ENCODE measurements at places on chromosomes 5 and 9. TPM values are rescaled to one million over a fixed set of nuclear protein-coding genes. Genes with fewer than 3 reads are reported as not detected.
A peak's percentile ranks its signal among the peaks of the same experiment; 100 is the strongest.

BAAT gene
- total RNA-seq = 31.9 TPM

CDH9 gene
- not detected for total RNA-seq

EPB41L4A gene
- 4.1 TPM for total RNA-seq

INSL4 gene
- not detected for total RNA-seq

PRDM9 gene
- not detected for total RNA-seq

CANX gene
- total RNA-seq = 628 TPM

LCN9 gene
- not detected for total RNA-seq

SUSD3 gene
- total RNA-seq = 9.7 TPM

PRSS3 gene
- total RNA-seq = 0.25 TPM

NR5A1 gene
- not detected for total RNA-seq

GRIA1 gene
- 0.08 TPM for total RNA-seq

HEMGN gene
- total RNA-seq = 218 TPM

GPR151 gene
- total RNA-seq = not detected

DNA sequence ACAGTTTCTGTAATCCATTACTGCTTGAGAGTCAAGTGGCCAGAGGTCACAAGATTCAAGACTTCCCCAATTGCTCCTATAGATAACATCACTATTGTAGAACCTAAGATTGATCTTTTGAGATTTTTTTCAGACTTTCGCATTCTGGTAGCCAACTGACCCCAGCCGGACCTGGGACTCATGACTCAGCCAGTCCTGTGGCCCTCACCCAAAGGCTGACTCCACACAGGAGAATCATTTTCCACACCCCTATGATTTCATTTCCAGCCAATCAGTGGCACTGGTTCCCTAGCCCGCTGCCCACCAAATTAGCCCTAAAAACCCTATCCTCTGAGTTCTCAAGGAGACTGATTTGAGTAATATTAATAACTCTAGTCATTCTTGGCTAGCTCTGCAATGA lies 36.2 kb downstream of the TARS1 start:
- no peak for DNase-seq
- H3K4me1 ChIP-seq = no peaks in the 10 kb centered on the region
- H3K4me3 ChIP-seq = no peak overlapping the region
- H3K27ac ChIP-seq = no peak overlapping the region
- H3K27me3 ChIP-seq = no peaks in the 10 kb centered on the region

GRCh38 chr5:91189480-91190313 lies 193.4 kb downstream of the ARRDC3 start:
- H3K36me3 ChIP-seq = no peaks in the 10 kb centered on the region
- no peaks in the 10 kb centered on the region for H3K27me3 ChIP-seq
- no peak for DNase-seq
- no peak overlapping the region for H3K4me3 ChIP-seq
- no peaks in the 10 kb centered on the region for H3K4me1 ChIP-seq

- H3K4me1 ChIP-seq = no peaks in the 10 kb centered on the region
- no peak for DNase-seq
- H3K27ac ChIP-seq = no peak overlapping the region
- no peak overlapping the region for H3K4me3 ChIP-seq
- no peaks in the 10 kb centered on the region for H3K36me3 ChIP-seq
- H3K27me3 ChIP-seq = no peaks in the 10 kb centered on the region
These were observed 6.8 kb downstream of the GZMK start for GRCh38 chr5:55030676-55031369.

DNA sequence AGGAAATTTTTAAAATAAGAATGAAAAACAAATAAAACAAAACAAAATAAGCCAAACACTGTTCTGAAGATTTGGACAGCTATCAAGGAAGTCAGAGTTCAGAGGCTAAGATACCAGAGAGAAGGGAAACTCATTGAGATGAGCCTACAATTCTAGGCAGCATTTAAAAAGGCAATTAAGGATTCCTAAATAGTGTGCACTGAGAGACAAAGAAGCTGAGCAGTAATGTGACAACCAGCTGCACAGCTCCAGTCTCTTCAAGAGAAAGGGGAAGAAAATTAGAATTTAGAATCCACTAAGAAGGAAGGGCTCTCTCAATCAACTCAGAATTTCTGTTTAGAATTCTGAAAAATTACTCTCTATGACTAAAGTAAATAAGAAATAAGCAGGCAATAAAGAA lies 246.7 kb upstream of the COX7C start:
- no peaks in the 10 kb centered on the region for H3K36me3 ChIP-seq
- no peak overlapping the region for H3K4me3 ChIP-seq
- no peaks in the 10 kb centered on the region for H3K27me3 ChIP-seq
- DNase-seq = no peak

- H3K4me3 ChIP-seq = no peak overlapping the region
- H3K27me3 ChIP-seq = no peaks in the 10 kb centered on the region
- no peaks in the 10 kb centered on the region for H3K4me1 ChIP-seq
- no peak for DNase-seq
- H3K36me3 ChIP-seq = peaks cover 70% of the 10 kb centered on the region
These were observed 23.9 kb downstream of the CLTA start for GRCh38 chr9:36214571-36214970.

GRCh38 chr5:140658870-140659269 lies 5.8 kb upstream of the WDR55 start:
- no peak for DNase-seq
- H3K27ac ChIP-seq = no peak overlapping the region
- peaks cover 1% of the 10 kb centered on the region for H3K4me1 ChIP-seq
- H3K27me3 ChIP-seq = no peaks in the 10 kb centered on the region
- H3K4me3 ChIP-seq = no peak overlapping the region

GRCh38 chr9:3840311-3840710 lies 314.5 kb upstream of the RFX3 start:
- H3K4me1 ChIP-seq = no peaks in the 10 kb centered on the region
- no peaks in the 10 kb centered on the region for H3K36me3 ChIP-seq
- no peaks in the 10 kb centered on the region for H3K27me3 ChIP-seq
- DNase-seq = no peak

DNA sequence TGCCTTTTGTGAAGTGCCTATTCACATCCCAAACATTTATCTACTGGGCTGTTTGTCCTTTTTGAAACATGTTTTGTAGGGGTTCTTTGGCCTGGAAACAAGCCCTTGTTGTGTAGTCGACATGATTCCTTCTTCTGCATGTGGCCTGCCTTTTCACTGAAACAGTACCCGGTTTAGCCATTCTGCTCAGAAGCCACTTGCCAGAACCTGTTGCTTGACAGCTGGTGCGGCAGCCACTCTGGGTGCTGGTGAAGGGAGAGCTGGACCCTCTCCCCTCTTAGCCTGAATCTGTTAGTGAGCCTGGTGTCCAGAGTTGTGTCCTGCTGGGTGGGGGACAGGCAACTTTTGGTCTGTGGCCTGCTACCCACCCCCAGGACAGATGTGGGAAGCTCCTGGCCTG lies 128.8 kb upstream of the CACNA1B start:
- H3K27ac ChIP-seq = no peak overlapping the region
- H3K36me3 ChIP-seq = peaks cover 3% of the 10 kb centered on the region
- H3K27me3 ChIP-seq = no peaks in the 10 kb centered on the region
- H3K4me1 ChIP-seq = peaks cover 13% of the 10 kb centered on the region

- H3K36me3 ChIP-seq = no peaks in the 10 kb centered on the region
- no peak for DNase-seq
- no peaks in the 10 kb centered on the region for H3K27me3 ChIP-seq
- H3K4me1 ChIP-seq = peaks cover 12% of the 10 kb centered on the region
These were observed 216.9 kb downstream of the GABBR2 start for GRCh38 chr9:98491828-98492227.

DNA sequence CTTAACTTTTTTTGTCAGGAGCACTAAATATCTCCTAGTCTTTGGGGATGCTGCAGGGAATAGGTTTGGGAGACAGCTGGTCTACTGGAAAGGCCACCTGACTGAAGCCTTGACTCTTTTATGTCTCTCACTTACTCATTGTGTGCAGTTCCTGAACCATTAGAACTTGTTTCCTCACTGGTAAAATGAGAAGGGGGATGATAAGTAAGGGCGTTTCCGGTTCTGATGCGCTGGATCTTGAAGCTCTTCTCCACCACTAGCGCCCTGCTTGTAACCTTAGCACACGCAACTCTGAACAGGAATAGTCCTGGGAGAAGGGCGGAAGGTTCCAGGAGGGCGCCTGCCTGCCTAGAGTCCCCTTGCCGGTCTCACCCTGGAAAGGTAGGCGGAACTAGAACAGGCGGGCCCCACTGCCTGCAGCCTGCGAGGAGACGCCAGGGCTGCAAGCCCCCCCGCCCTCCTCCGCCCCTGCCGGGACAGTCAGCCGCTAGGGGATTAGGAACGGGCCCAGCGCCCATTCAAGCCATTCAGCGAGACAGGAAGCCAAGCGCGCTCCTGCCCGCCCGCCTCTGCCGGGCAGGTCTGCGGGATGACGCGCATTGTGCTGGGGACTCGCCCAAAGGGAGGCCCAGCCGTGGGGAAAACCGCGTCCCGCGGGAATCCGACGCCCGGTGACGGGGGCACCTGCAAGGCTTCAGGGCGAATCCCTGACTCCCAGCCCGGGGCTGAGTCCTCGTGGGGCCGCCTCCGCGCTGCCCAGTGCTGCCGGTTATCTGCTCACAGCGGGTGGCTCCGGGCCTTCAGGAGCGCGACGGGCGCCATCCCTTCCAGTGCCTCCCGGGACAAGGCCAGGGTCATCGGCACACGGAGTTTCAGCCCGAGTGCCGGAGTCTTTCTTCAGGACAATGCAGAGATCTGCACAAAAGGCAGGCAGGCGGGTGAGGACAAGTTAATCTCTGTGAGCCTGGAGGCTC lies 44.0 kb upstream of the XPA start:
- peak; percentile 39 for DNase-seq
- no peaks in the 10 kb centered on the region for H3K36me3 ChIP-seq
- H3K4me1 ChIP-seq = no peaks in the 10 kb centered on the region
- no peak overlapping the region for H3K27ac ChIP-seq

DNA sequence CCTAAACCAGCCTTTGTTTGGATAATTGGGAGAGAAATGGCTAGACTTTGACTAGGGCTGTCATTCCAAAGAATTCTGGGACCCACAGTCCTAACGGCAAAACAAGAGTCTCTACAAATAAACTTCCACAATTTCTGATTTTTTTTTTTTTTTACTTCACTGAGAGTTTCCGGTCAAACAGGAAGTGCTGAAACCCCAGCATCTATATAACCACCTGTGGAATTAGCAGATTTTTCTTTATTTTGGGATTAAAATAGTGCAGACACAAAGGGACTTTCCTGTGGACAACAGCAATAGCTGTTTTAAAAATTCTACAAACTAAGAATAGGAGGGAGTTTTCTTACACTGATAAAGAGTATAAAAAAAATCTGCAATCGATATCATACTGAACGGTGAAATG lies 157.4 kb downstream of the ARSB start:
- no peak overlapping the region for H3K4me3 ChIP-seq
- DNase-seq = no peak
- peaks cover 2% of the 10 kb centered on the region for H3K36me3 ChIP-seq
- H3K27ac ChIP-seq = no peak overlapping the region
- peaks cover 10% of the 10 kb centered on the region for H3K4me1 ChIP-seq
- H3K27me3 ChIP-seq = no peaks in the 10 kb centered on the region

GRCh38 chr5:32589942-32590869 lies 4.8 kb downstream of the SUB1 start:
- H3K36me3 ChIP-seq = peaks cover 8% of the 10 kb centered on the region
- no peak overlapping the region for H3K4me3 ChIP-seq
- H3K27me3 ChIP-seq = no peaks in the 10 kb centered on the region
- no peak overlapping the region for H3K27ac ChIP-seq
- peaks cover 12% of the 10 kb centered on the region for H3K4me1 ChIP-seq
- DNase-seq = no peak

- no peaks in the 10 kb centered on the region for H3K27me3 ChIP-seq
- peaks cover 2% of the 10 kb centered on the region for H3K4me1 ChIP-seq
- H3K4me3 ChIP-seq = no peak overlapping the region
- DNase-seq = no peak
- H3K27ac ChIP-seq = no peak overlapping the region
- no peaks in the 10 kb centered on the region for H3K36me3 ChIP-seq
These were observed 13.7 kb downstream of the TRIO start for GRCh38 chr5:14156650-14157492.

GRCh38 chr5:172281346-172281745 lies 2.2 kb downstream of the UBTD2 start:
- no peak overlapping the region for H3K4me3 ChIP-seq
- no peak for DNase-seq
- peaks cover 1% of the 10 kb centered on the region for H3K4me1 ChIP-seq
- H3K36me3 ChIP-seq = no peaks in the 10 kb centered on the region

DNA sequence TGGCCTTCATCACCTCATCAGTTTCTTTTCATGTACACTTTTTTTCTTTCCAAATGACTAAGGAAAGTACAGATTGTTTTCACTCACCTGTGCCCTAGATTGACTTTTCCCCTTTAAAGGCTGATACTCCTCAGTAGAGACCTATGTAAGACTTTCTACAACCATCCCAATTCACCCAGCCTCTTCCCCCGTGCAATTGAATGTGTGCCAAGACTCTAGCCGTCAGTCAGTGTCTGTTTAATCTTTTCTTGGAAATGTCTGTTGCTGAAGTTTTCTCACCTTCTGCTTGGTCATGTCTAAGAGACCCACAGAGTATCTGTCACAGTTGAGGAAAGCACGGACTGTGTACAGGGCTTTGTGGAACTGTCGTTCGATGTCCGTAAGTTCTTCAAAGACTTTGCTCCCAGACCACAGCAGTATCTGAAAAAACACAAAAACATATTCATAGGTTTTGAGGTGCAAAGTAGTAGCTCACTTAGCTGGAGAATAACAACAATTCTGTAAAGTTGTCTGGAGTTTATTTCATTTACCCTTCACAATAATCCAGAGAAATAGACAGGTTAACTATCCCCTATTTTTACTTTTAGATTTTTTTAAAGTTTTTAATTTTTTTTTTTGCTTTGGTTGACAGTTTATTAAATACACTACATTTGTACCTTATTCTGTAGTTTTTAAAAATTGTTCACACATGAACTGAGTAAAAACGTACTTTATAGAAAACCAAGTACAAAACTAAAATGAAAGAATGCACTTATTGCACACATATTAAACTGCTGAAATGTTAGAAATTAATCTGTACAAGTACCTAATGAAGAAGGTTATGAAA lies 13.6 kb downstream of the PDE6A start:
- H3K36me3 ChIP-seq = no peaks in the 10 kb centered on the region
- H3K4me3 ChIP-seq = no peak overlapping the region
- H3K4me1 ChIP-seq = peaks cover 6% of the 10 kb centered on the region

- no peak for DNase-seq
- H3K4me3 ChIP-seq = no peak overlapping the region
- no peak overlapping the region for H3K27ac ChIP-seq
These were observed 5.7 kb upstream of the PRDM6 start for GRCh38 chr5:123083298-123083697.

DNA sequence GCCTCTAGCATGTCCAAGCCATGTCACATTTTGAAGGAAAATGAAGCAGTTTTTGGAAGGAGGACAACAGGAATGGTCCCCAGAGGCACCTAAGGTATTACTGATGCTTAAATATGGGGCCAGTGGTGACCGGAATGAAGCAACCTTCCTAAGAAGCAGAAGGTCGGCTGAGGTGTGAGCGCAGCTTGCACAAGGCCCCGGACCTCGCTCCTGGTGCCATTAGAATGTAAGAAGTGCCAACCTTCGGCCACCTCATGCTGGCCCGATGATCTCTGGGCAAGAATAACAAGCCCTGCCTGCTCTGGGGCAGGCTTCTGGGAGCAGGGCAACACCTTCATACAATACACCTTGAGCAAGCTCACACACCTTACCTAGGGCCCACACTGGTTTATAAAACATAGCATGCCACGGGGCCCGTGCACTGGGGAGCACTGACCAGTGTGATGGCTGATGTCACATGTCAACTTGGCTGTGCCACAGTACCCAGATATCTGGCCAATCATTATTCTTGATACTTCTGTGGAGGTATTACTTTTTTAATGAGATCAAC lies 21.9 kb downstream of the SEMA4D start:
- no peak for DNase-seq
- H3K27ac ChIP-seq = no peak overlapping the region
- H3K36me3 ChIP-seq = no peaks in the 10 kb centered on the region

- no peaks in the 10 kb centered on the region for H3K36me3 ChIP-seq
- H3K4me1 ChIP-seq = peaks cover 5% of the 10 kb centered on the region
- no peak for DNase-seq
- H3K4me3 ChIP-seq = no peak overlapping the region
These were observed 30.4 kb downstream of the GADD45G start for GRCh38 chr9:89634995-89635742.

All from liver (tissue), 10 donors.